Activated T-helper 2 cell treated with anti-CD3 and anti-CD28 coated beads, Interferon-gamma antibody, Interleukin-2, Interleukin-4, amounts not matched to agents 10 μg/mL and 5 μg/mL and 100 μg/mL, durations not matched to agents 14 hours and 24 hours and 36 hours (primary cell): ENCODE measurements at places on chromosomes 12 and 14.

DNA sequence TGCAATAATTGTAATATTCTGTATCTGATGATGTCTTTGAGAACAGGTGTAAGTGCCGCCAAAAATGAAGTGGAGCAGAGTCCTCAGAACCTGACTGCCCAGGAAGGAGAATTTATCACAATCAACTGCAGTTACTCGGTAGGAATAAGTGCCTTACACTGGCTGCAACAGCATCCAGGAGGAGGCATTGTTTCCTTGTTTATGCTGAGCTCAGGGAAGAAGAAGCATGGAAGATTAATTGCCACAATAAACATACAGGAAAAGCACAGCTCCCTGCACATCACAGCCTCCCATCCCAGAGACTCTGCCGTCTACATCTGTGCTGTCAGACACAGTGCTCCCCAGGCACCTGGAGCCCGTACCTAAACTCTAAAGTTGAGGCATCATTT, 268.7 kb downstream of the DAD1 start:
- DNase-seq = no peak

DNA sequence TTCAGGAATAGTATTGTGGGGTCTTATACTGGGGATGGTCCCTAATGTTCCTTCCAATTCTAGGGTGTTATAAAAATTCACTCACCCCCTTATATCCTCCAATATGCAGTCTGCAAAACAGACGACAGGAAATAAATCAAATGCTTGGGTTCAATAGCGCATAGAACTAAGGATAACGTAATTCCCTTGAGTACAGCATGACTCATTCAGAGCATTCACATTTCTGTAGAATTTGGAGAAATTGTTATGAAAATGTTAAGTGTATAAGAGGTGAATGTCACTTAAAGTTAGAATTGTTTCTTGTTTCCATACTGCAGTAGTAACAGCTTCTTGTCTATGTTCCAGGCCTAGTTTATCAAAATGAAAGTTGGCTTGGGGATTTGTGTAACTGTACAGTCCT, 271.4 kb downstream of the RPS29 start:
- no peak for DNase-seq

- DNase-seq = no peak
Observed at GRCh38 chr12:61854902-61855301, 405.3 kb upstream of the USP15 start.

DNA sequence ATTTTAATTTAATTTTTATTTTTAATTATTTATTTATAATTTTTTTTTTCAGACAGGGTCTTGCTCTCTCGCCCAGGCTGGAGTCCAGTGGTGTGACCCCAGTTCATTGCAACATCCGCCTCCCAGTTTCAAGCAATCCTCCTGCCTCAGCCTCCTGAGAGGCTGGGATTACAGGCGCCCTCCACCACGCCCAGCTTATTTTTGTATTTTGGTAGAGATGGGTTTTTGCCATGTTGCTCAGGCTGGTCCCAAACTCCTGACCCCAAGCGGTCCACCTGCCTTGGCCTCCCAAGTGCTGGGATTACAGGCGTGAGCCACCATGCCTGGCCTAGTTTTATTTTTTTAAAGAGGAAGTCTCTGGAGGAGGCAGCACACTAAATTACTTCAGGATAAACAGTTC, 13.7 kb upstream of the PEBP1 start:
- no peak for DNase-seq

- peak; percentile 39 for DNase-seq
Observed at GRCh38 chr14:72810201-72810600, 83.7 kb downstream of the DPF3 start.
